ENCODE measurements at places on chromosomes 6 and 20.

DNA sequence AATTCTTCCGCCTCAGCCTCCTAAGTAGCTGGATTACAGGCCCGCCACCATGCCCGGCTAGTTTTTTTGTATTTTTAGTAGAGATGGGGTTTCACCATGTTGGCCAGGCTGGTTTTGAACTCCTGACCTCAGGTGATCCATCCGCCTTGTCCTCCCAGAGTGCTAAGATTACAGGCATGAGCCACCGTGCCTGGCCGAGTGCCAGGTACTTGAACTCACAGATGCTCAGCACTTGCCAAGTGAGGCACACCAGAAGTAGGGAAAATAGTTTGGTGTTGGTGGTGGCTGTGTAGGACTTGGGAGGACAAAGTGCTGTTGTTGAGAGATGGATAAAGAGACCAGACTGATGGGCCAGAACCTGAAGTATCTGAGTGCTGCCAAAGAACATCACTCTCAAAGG, 40.0 kb upstream of the MBOAT1 start:
- no peak for DNase-seq

DNA sequence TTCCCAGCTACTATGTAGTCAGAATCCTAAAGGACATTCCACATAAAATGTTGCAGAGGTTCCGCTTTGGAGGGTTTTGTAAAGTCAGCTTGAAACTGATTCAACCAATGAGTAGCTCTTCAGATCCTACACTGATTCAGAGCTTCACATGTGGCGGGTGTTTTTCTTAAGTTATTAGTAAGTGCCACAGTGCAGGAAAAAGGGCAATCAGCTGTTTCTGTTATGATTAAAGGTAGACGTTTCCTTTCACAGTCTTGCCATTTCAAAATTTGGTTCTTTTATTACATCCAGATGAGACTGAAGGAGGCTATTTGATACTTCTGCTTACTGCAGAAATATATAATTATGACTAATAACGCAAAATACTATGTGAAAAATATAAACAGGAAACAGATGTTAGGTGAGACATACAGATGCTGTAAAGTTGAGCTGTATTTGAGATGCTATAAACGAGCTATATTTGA, 443.9 kb downstream of the CDKAL1 start:
- DNase-seq: no peak

- DNase-seq: no peak
Measured at GRCh38 chr20:50794181-50794845, 548 bp upstream of the BCAS4 start.

- DNase-seq: no peak
Measured at GRCh38 chr6:14593286-14593685, 475.7 kb downstream of the CD83 start.

DNA sequence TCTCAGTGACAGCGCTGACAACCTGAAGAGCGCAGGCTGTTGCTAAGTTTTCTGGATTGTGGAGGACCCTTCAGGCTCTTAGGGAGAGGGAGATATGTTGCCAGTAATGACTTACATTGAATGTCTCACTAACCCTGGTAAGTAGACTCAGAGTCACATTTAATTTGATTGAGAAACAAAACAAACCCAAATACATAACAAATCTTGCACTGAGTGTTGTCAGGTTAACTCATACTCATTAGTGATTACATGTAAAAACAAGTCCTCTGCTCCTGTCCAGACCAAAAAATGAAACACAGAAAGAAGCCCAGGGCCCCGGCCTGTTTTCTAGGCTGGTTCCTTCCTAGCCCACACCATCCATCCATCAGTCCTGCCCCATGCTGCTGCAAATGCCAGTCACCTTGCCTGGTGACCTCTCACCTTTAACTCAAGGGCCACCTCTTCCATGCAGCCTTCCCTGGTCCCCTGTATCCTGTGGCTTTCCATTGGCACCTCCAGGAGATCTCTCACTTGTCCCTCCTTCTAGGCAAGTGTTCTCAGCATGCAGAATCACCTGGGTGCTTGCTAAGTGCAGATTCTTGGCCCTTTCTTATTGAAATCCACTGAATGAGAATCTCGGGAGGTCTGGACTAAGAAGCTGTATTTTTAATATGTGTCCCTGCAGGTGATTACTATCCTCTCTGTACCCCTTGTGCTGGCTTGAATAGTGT, 34.7 kb upstream of the ERVFRD-1 start:
- no peak for DNase-seq

GRCh38 chr6:21085643-21086042, 507.9 kb upstream of the SOX4 start:
- no peak for DNase-seq

DNA sequence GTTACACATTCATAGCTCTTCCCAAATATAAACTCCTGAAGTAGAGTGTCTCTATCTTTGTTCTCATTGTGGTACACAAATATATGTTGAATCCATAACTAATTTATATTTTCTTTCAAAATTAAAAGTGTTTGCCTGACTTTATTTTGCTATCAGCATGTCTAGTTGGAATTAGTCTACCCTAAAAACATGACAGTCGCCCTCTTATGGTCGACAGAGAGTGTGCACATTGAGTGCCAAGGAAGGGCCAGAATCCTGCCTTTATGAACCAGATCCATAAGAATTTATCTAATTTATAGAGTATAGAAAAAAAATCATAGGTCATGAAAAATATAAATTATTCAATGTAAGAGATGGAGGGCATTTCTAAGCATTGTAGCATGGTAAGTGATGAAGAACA, 12.3 kb upstream of the DEFB112 start:
- DNase-seq: no peak

GRCh38 chr6:147207351-147207750, 3.1 kb downstream of the STXBP5 start:
- DNase-seq: no peak

DNA sequence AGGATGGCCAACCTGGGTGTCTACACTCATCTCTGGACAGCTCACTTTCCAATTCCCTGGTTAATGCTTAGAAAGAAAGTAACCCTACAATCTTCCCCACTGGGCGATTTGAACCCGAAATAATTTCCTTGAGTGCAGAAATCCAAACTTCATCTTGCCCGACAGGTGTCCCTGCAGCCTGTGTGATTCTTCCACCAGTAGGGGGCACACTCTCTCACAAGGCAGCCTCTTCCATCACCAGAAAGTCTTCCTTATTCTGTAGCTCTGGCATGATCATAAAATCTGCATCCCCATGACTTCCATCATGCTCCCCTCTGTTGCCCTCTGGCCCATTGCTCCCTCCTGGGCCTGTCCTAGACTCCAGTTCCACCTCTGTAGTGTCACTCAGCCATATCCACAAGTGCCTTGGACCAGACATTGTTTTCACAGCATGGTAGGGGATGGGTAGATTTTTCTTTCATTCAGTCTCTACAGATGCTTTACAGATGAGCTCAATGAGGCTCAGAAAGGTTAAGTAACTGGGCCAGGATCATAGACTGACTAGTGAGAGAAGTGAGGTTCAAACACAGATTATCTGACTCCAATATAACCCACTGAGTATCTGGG, 170.4 kb upstream of the SPTLC3 start:
- no peak for DNase-seq

DNA sequence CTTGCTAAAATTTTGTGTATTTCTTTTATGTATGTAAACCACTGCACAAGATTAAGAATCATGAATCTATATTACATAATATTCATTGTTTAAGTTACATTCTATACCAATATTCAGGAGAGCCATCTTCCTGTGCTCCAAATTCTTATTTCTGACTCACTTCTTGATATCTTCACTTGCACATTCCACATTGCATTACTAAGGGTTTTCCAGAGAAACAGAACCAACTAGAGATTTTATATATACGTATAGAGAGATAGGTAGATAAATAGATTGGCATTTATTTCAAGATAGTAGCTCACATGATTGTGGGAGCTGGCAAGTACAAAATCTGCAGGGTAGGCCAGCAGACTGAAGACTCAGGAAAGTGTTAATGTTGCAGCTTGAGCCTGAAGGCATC, 222.2 kb upstream of the PRSS16 start:
- no peak for DNase-seq

- no peak for DNase-seq
Measured at GRCh38 chr6:79238919-79239318, 4.4 kb upstream of the HMGN3 start.

- no peak for DNase-seq
Measured at GRCh38 chr20:36318166-36318565, 12.0 kb downstream of the DLGAP4 start.
